ENCODE measurements at places on chromosomes 5 and 9.

DNA sequence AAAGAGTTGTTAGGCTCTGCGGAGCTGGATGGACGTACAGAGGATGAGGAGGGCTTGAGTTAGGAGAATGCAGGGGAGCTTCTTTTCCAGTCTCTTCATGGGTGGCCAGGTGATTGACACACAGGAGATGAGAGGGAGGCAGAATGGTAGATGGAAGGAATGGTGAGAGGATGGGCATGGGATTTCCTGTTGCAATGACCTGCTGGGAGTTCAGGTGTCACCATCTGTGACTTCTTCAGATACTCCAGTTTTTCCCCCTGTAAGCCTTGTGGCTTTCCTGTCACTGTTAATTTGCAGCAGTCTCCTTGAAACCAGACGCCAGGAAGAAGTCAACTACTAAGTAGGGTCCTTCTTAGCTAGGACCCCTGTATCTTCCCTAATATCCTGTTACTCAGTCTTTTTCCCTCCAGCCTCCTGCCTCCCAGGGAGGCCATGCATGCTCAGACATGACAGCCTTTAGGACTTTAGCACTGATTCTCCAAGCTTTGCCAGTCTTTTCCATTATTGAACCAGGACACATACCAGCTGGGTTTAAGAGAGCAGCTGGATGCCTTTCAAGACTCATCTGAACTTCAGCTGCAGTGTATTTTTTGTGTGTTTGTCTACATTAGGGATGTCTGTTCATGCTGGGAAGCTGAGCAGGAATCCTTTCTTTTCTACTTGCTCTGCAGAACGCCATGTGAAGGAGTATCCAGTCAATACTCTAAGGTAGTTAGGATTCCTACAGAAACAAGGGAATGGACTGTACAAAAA is 67.2 kb upstream of the CD180 start:
- DNase-seq, result no peak

DNA sequence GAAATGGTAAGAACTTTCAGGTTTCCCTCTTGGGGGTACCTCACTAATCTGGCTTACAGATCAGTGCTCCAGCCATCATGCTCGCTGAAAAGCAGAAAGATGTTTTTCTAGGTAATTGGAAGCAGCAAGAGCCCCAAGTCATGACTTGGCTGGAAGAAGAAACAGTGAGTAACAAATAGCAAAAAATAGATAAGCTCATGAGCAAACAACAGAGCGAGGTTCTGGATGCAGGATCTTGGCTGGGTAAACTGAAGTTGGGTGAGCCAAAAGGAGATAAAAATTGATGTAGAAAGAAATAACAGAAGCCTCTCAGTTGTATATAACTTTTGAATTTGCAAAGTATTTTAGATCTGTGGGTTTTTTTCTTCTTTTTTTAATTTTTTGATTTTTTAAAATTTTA is 110.1 kb downstream of the INSYN2B start:
- DNase-seq, result no peak

DNA sequence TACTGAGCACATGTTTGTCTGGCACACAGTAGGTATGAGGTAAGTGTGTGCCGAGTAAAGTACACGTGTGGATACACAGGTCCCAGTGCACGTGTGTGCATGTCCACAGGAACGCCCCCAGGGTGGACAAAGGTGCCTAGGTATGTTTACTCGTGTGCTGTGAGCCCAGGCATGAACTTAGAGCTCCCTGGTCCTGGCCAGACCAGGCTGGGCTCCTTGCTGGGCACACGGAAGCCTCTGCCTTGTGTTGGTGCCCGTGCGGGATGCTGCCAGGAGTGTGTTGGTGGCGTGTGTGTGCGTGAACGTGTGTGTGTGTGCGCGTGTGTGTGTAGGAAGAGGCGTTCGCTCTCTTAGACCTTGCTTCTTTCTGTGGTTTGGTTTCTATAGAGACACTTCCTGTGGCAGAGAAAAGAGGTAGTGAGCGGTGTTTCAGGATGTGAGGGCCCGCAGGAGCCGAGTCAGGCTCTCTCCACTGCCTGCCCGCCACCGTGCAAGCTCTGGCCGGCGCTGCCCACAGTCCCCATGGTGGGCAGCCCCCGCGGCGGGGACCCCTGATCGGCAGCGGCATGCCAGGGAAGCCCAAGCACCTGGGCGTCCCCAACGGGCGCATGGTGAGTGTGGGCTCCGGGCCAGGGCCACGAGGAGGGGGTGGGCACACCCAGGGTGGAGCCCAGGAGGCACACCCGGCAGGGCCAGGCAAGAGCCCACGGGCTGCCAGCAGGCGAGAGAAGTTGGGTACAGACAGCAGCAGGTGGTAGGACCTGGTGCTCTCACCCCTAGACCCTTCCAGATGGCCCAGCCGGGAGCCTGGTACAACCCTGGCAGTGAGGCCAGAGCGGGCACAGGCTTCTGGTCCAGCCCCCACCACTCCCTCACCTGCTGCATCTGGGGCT is at the start of gene RGS14:
RGS14 (plus strand) TSS at position 466 of the 893 bp plus-strand sequence; CDS start at position 567, 101 bp downstream.
- no peak for DNase-seq

DNA sequence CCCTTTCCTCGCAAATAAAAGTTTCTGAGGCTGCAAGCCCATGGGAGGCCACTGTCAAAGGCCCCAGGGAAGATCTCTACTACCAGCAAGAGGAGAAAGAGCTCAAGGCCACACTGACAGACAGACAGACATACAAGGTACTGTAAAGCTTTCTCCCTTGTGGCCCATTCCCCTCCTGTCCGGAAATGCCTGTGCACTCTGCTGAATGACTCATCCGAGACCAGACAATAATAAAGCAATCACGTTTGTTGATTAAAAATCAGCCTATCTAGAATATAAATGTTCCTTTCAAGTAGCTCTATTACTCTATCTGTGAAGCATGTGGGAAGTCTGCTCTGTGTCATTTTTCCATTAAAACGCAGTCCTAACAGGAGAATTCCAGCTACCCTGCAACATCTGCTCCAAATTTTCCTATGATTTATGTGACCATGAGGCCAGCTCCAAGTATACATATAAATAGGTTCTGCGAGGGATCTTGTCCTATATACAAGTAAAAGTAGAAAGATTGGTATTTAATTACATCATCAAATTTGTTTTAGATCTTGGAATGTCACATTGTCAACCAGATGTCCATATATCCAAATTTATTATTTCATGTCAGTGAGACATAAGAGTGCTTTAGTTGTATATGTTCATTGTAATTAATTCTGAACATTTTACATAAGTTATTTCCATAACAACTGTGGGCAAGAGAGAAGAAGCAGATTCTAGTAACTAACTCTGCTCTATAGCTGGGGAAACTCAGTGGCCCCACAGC is 34.7 kb upstream of the TGFBI start:
- DNase-seq, result no peak
